ENCODE measurements at places on chromosomes 7 and 10. TPM values are rescaled to one million over a fixed set of nuclear protein-coding genes. Genes with fewer than 3 reads are reported as not detected.
A peak's percentile ranks its signal among the peaks of the same experiment; 100 is the strongest.

DNA sequence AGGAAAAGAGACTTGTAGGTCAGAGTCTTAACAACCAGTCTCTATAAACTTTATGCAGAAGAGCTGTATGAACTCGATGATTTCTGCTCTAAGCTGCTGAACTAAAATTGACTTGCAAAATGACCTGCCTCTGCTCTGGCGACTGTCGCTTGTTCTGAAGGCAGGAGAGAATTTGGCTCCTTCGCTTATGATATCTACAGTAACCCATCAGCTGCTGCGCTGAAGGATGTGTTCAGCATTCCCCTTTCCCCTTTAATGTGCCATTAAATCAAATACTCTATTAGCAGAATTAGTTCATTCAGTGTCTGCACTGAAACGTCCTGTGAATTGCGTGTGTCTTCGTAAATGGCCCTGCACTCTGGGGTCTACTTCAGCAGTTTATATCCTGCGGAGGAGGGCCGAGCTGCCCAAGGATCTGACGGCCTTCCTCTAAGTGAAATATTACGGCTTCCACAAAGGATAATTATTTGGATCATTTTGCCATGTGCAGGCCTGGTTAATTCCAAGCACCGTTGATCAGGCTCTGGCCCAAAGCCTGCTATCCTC, 254.9 kb downstream of the SNX10 start:
- DNase-seq: no peak

DNA sequence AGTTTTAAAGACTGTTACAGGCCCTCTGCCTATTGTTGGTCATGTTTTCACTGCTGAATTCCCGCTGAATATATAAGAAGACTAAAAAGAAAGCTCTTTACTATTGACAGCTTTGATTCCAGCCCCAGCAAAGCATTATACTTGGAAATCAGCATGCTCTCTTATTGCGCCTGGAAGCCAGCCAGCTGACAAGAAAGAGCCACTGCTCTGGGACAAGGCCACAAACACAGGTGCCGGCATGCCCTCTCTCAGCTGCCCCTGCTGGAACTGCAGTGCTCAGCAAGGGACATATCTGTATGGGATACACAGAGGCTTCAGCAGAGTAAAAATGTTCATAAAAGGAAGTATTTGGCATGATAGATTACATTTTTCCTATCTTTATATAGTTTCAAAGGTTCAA, 523.9 kb downstream of the ADRA2A start:
- peak; percentile 46 for DNase-seq

DNA sequence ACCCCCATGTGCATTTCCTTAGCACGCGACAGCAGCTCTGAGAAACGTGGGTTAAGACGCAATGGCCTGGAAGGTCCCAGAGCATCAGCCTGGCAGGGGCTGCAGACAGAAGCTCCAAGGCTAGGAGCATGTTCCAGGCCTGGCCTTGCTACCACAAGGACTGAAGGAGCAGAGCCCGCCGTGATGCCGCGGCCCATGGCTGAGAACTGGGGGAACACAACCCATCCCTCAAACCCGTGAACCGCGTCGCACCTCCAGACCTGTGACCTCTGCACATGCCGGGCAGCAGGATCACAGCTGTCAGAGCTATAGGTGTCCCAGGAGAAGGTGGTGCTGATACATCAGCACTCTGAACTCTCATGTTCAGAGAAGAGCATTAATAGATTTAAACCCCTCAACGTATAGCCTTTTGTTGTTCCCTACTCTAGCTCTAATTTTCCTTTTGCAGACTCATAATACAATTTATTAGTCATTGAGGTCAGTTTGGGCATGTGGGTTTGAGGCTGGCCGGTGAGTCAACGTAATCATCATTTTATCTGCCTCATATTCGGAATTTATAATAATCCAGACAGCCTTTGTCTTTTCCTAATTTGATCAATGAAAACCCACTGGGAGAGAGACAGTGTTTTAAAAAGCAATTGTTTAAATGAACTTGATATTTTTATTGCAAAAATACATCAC, 222.5 kb upstream of the TCERG1L start:
- no peak for DNase-seq

DNA sequence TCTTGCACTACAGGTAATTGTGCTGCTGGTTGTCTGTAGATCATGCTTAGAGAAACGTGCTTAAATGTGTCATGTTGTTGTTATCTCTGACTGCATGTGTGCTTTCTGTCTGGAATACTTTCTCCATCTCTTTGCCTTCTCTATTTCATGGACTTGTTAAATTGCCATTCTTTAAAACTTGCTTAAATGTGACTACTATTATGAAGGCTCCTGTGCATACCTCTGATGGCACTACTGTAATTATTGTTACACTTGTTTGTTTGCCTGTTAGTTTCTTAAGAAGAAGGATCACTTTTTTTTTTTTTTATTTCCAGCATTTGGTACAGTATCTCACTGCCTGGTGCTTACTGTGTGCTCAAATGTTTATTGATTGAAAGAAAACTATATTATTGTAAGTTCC, 41.6 kb downstream of the KMT2E start:
- no peak for DNase-seq

GRCh38 chr10:73796766-73797165, 11.4 kb downstream of the ZSWIM8 start:
- DNase-seq: no peak

GRCh38 chr10:71316056-71316785, 2.8 kb upstream of the SLC29A3 start:
- DNase-seq: no peak

DNA sequence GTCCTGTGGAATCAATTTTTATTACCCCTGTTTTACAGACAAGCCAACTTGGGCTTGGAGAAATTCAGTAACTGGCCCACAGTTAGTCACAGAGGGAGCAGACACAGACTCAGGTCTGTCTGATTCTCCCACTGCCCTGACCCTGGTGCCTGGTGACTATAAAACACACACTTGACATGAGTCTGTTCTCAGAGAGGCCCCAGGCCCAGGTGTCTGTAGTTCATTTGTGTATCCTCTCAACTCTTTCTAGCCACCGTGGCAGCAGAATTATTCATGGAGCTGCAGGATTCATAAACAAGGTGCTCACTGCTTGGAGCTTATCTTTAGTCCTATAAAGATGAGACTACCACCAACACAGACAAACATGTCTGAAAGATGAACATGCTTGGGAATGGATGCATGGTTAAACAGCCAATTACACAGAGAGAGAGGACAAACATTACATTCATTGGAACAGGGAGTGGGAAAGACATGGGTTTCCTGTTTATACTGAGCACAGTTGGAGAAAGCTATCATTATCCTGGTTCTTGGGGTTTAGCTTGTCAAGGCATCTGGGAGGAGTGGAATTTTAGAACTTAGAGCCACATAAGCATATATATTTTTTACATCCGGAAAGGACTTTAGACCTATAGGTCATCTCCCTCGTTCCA, 79.1 kb upstream of the PDCD4 start:
- DNase-seq: no peak

DNA sequence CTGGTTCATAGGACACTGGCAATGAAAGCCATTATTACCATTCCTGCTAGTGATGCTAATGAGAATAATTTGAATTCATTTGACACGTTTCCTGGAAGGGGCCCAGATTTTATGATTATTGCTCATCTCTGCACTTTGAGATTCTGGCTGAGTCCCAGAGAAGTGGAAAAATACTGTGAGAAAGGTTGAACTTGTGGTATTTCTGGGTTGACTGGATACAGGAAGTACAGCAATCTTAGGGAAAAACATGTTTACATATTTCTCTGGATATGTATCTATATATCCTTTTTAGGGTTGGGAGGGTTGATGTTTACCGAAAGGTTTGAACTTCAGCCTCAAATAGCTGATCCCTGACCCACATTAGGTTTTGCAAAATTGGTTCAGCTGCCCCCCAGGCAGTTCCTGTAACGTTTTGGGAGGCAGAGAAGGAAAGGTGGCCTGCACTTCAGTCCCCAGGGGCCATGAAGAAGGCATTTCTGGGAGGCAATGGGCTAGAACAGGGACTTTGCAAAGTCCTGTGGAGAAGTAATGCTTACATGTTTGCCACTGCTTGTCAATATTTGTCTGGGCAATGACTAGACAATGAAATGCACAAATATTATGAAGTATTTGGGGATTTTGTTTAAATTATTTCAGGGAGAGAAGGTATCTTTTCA, 253.7 kb upstream of the PITRM1 start:
- DNase-seq: no peak

DNA sequence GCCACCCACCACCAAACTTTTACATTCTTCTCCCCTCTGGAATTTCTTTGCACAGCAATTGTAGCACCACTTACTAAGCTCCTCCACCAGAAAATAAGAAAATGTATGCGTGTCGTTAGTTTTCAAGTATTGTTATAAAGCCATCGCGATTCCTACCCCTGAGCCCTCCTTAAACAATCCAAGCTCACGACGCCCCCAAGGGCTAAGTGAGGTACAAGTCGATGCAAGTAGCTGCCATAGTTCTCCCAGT, 1.3 kb downstream of the FRAT2 start:
- DNase-seq: no peak

DNA sequence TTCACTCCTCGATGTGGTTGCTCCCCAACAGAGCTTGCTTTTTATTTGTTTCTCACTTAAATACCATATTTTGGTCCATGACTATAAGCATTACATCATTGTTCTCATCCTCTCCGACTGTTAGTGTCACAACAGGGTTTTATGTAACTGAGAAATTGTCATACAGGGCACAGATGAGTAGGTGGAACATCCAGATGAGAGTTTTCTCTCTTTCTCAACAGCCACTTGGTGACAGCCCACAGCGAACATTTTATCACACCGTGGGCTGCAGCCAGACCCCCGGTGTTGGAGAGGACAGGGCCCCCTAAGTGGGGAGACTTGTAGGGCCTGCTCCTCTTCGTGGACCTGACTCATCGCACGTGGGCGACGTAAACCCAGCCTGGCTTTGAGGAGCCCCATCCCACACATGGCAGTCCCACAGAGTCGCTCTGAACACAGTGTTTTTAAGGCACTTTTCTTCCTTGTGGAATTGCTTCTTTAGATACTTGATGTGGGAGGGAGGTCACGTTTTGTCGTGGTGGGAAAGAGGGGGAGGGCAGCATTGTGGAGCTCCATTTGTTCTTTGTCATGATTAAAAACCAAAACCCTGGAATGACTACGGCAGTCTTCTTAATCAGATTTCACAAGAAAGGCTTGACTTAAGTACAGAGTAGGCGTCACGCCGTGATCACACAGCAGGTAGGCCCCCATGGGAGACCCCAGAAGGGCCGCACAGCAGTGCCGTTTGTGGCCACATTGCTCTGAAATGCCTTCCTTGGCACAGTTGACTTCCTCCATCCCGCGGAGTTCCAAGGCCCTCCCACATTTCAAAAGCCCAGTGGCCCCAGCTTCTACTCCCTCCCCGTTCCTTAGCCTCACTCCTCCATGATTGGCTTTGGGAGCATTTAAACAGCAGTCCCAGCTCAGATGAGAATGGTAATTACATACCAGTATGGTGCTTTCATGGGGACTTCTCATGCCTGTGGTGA, 220.6 kb downstream of the CCDC3 start:
- DNase-seq: no peak

GRCh38 chr7:133693281-133693680, 433.9 kb upstream of the LRGUK start:
- DNase-seq: no peak

- DNase-seq: no peak
Observed at GRCh38 chr10:123086281-123086680, 49.5 kb upstream of the HMX3 start.

GRCh38 chr7:143454091-143454680, 10.9 kb downstream of the TAS2R60 start:
- DNase-seq: no peak

DNA sequence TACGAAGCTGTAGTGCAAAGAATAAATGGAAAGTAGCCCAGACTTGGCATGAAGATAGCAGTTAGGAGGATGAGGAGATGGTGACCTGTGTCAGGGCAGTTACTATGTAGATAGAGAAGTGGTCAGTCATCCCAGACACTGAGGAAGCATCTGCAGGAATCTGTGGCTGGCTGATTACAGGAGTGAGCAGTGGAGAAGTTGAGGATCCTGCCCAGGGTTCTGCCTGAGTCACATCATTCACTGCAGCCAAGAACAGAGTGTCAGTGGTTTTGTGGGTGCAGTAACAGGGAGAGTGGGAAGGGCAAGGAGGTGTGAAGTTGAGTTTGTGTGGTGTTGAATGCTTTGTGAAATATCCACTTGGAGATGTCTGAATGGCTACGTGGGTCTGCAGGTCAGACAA, 676.4 kb upstream of the NRP1 start:
- no peak for DNase-seq

DNA sequence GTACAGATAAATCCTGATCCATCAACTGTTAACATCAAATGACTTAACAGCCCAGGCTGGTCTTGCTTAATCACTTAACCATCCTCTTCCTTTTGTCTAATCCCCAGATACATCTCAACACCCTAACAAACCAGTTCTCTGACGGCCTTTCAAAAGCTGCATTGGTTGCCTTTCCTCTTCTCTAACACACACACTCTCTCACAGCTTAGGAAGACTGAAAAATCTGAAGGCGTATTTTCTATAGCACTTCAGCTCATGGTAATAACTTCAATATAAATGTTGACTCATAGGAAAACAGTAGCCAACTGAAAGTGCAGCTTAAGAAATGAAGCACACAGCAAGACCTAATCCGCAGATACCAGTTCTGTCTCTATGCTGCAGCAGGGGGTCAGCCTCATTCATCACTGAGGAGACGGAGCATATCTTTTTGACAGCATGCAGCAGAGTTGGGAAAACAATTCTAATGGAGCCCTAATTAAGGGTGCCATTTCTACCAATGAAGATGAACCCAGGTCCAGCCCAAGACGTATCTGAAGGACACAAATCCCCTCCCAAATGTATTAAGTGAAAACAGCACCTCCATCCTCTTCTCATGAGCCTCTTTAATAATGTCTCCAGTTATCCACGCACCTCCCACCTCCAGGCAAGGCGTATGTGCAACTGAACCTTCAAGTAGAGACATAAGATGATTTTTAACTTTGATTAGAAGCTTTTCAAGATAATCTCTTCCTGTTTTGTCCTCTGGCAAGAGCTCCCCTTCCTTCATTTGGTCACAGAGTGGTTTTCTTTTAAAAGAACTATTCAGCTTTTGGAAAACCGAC, 211.7 kb upstream of the NFE2L3 start:
- DNase-seq: no peak

DNA sequence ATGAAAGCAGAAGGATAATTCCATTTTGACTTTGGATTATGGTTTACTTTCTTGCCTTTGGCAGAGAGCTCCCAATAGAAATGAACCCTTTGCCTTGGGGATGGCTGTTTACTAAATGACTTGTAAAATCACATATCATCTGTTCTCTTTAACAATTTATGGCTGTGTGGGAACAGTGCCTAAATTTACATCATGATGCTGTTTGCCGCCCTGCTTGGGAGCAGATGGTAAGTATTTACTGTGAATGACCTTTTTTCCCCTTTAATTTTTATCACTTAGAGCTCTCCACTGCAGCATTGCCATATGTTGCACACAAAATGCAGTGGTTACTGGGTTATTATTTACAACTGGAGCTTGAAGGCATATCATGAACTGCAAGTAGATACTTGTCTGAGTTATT, 13.4 kb downstream of the HEPACAM2 start:
- DNase-seq: no peak

CPEB3 gene
- total RNA-seq: 9.9 TPM

PKD1L1 gene
- total RNA-seq: 0.18 TPM

NKX1-2 gene
- total RNA-seq: not detected

ABCB1 gene
- 43.7 TPM for total RNA-seq

All from Peyer's patch (tissue), 4 donors.